HFF-Myc (cell line): ENCODE measurements at places on chromosomes 1 and 21.
A peak's percentile ranks its signal among the peaks of the same experiment; 100 is the strongest.

- DNase-seq = no peak
Measured at GRCh38 chr1:175154629-175155472, 37.7 kb downstream of the KIAA0040 start.

- peak; percentile 15 for DNase-seq
Measured at GRCh38 chr1:216750031-216750627, 26.9 kb upstream of the ESRRG start.

- no peak for DNase-seq
Measured at GRCh38 chr21:35547946-35548774, 499.1 kb upstream of the RUNX1 start.

DNA sequence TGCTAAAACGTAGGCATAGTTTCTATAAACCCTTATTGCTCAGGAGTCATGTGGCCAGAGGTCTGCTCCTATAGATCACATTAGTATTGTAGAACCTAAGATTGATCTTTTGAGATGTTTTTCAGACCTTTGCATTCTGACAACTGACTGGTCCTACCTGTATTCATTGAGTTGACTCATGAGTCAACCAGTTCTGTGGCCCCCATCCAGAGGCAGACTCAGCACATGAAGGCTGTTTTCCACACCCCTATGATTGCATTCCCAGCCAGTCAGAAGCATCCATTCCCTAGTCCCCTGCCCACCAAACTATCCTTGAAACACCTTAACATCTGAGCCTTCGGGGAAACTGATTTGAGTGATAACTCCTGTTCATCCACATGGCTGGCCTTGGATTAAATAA is 451.7 kb downstream of the SIPA1L2 start:
- DNase-seq = no peak

DNA sequence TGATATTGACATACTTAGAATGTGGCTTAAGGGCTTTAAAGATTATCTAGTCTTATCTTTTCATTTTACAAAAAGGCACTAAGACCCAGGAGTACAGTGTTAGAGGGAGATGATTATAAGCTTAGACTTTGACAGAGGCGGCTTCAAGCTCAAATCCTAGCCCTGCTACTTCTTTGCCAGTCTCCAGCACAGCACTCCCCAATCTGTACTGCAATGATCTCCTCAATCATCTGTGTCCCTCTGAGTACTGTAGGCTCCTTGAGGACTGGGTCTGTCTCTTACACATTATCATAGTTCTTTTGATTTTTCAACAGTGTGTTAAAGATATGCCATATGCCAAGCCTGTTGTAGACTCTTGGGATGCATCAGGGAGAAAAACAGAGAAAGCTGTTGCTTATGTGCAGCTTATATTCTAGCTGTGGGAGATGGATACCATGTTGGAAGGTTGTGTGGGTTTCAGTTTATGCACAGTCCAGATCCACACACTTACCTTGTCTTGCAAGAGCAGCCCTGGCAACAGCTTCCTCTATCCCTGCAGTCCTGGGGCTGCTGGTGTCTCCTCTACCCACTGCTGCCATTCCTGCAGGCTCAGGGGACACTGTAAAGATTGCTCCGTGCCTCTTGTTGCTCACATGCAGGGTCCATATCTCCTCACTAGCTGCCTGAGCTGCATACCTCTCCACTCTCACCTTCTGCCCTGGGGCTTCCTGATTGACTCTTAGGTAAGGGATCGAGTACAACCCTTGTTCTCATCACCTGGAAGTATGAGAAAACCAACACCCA is 103.9 kb upstream of the TSPAN2 start:
- no peak for DNase-seq
